Pulmonary artery endothelial cell (primary cell): ENCODE measurements at places on chromosomes 13 and 19. TPM values are rescaled to one million over a fixed set of nuclear protein-coding genes. Genes with fewer than 3 reads are reported as not detected.

DNA sequence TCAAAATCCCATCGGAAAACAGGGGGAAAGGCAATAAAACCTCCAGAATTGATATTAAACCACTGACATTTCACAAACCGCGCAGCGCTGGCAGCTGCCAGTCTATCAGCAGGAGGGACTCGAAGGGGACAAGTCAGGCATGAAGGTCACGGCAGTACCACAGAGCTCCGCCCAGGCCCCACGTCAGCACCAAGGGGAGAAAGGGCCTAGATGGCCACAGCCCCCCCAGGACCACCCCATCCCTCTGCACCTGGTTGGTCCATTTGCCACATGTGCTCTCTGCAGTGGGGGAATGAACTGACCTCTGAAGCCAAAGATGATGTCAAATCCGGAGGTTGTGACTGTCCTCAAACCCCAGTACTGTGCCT lies 9.5 kb upstream of the VSTM2B start:
- no peak for DNase-seq

DNA sequence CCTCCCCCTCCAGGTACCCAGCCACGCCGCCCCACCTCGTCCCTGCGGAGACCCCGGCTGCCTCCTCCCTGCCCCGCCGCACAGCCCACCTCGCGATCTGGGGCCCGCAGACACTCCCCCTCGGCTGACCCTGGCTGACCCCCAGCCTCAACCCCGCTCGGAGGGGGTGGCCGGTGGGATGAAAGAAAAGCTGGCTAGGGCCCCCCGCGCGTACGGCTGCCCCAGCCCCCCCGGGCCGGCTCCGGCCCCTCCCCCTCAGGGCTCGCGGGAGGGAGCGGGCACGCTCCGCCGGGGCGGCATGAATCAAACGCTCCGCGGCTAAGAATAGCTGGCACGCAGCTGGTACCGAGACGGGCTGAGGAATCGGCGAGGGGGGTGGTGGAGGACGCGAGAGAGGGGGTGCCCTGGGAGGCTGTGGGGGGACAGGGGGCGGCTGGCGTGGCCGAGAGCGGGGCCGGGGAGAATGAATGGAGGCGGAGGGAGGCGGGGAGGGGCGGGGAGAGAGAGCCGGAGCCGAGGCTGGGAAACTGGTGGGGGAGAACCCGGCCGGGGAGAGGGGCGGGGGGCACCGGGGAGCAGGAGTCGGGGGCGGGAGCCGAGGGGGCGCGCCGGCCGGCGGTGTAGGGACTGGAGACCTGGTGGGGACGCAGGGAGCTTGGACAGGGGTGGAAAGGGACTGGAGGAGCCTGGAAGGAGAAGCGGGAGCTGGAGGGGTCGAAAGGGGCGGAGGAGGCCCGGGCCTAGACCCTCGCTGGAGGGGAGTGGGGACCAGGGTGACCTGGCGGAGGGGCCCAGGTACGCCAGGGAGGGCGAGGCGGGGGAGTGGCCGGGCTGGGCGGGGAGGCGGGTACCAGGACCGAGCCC lies 1.1 kb downstream of the SHANK1 start:
- DNase-seq = no peak

GRCh38 chr13:73535341-73535740 lies 476.5 kb downstream of the KLF5 start:
- DNase-seq = no peak

GRCh38 chr13:113474179-113474578 lies 16.3 kb downstream of the DCUN1D2 start:
- no peak for DNase-seq

CATSPERD gene
- total RNA-seq = not detected in 2 replicates

PRR12 gene
- 1.8 and 2.0 TPM in 2 replicates for total RNA-seq

GRCh38 chr19:46718934-46719622 lies 2.2 kb upstream of the PRKD2 start:
- DNase-seq = no peak

DNA sequence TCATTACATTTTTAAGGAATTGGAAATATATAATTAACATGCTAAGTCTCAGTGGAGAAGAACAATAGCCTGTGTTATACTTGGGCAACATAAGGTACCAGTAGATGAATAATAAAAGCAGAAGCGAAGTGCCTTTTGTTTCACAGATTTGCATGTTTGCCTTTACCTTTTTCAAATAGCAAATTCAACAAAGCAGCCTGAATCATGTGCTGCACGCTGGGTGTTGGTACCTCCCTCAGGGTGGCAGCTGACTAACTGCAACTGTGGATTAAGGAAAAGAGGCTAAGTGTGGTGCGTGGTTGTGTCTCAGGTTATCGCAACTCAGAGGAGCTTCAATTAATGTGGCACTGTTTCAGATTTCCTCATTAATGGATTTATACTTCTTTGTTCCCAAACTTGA lies 189.0 kb downstream of the LMO7 start:
- no peak for DNase-seq

DNA sequence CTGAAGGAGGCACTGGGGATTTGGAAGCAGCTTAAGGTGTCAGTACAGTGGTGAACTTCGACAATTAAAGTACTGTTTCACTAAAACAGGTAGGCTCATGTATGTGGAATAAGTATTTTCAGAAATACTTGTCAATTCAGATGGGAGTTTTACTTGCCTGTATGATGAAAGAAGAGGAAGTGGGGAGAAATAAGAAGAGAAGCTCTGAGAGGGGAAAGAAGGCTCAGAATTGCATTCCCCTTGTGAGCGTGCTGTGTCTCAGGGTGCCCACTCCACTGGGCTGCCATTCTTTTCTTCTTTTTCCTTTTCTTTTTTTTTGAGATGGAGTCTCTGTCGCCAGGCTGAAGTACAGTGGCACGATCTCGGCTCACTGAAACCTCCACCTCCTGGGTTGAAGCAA lies 38.6 kb upstream of the RNF17 start:
- DNase-seq = no peak

- no peak for DNase-seq
These were observed 32.7 kb upstream of the DCLK1 start for GRCh38 chr13:36163809-36164308.

DNA sequence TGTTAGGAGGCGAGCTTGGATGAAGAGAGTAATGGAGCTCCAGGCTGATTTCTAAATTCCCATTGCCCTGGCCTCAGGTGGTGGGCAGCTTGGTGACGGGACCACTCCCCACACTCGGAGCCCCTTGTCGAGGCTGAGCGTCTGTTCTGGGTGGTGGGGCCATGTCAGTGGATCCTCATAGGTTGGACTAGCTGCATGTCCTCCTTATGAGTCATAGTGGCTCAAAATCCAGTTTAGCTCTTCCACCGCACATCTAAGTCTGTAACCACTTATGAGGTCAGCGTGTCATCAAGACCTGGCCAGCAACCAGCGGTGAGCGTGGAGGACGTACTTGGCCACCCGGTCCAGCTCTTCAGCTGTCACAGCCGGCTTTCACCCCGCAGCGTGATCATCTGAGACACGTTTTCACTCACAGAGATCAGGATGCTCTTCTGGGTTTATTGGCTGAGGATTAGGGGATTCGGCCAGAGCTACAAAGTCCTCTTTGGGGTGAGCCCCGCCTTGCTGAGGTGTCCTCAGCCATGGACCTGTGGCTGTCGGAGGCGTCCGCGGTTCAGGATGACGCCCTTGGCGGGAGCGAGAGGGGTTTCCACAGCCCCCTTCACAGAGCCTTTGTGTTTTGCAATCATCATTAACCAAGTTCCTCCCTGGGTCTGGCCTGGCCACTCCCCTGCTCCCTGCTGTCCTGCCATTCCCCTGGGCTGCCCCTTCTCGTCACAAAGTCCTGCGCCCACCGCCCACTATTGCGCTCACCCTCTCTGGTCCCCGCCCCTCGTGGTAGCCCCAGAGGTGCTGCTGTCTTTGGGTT lies 41.9 kb downstream of the ADPRHL1 start:
- no peak for DNase-seq

IFNL1 gene
- total RNA-seq = not detected in 2 replicates

GRCh38 chr19:31126236-31126635 lies 223.0 kb downstream of the TSHZ3 start:
- no peak for DNase-seq
